MM.1S (cell line): ENCODE measurements at places on chromosomes 7 and 10.

GRCh38 chr10:96846395-96846794, 14.3 kb downstream of the LCOR start:
- no peak overlapping the region for H3K27ac ChIP-seq
- no peak for DNase-seq
- no peaks in the 10 kb centered on the region for H3K27me3 ChIP-seq
- H3K36me3 ChIP-seq: no peaks in the 10 kb centered on the region
- no peak overlapping the region for H3K4me3 ChIP-seq
- no peaks in the 10 kb centered on the region for H3K4me1 ChIP-seq

DNA sequence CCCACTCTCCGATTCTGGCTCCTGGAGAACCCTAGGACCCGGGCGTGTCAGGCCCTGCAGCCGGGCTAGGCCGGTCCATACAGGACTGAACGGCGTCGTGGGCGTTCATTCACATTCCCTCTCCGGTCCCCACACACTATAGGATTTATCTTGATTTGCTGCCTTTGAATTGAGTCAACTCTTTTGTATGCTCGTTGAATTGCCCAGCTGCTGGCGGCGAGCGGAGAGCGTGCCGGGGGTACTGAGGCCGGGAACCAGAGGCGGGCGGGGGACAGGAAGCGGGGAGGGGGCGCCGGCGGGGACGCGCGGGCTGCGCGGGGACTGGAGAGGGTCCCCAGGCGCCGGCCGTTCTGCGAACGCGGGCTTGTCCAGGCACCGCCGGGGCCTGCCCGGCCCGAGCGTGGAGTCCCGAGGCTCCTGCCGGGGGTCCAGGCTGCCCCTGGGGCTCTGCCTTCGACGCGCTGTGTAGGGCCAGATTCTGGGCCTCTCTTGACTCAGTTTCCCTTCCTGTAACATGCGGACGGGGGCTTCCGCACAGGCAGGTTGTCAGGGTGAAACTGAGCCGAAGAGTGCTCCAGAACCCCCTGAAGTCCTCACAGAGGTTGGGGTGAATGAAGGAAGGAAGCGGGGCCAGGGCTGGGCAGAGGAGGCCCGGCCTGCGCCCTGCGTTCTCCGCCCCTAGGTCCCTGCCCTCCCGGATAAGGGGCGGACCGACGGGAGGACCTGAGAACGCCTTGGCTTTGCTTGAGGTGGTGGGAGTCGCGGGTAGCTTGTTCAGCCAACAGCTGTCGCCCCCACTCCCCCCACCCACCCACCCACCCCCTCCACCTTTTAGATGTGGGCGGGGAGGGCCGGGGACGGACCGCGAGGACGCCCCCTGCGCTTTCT, 769 bp upstream of the ELFN1 start:
- H3K4me1 ChIP-seq: no peaks in the 10 kb centered on the region
- no peak overlapping the region for H3K4me3 ChIP-seq
- DNase-seq: no peak
- H3K27ac ChIP-seq: no peak overlapping the region
- peaks cover 13% of the 10 kb centered on the region for H3K27me3 ChIP-seq
- no peaks in the 10 kb centered on the region for H3K36me3 ChIP-seq

DNA sequence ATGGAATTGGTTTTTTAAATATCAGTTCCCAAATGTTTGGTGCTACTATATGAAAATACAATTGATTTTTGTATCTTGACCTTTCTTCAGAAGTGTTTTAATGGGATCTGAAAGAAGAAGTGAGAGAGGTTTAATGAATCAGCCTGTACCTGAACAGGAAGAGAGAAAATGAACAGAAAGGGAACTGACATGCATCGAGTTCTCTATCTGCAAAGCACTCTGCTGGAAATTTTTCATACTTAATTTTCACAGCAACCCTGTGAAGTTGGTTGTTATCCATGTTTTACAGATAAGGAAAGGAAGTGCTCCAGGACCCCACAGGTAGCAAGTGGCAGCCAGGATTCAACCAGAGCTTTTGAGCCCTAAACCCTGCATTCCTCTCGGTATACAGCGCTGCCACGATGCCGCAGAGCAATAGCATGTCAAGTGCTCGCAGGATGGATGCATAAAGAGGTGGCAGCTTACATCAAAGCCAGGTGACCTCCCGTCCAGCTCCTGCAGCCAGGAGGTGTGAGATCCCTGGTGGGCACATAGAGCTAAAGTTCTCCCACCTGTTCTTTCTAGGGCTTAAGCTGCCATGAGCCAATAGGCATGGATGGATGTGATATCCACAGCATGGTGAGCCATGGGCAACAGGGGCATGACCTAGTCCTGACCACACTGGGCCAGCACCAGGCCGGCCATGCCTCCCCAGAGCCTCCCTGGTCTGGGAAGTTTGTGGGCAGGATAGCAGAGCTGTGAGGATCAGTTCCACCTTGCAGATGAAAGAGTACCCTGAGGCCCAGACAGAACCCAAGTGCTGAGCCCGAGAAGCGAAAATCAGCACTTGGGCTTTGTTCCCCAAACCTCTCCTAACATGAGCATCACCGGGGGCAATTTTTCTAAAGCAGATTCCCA, 57.2 kb downstream of the CALML3 start:
- H3K4me1 ChIP-seq: peaks cover 49% of the 10 kb centered on the region
- DNase-seq: peak; percentile 37
- peak overlapping the region; percentile 2; the same call in 1 of the 2 replicates for H3K27ac ChIP-seq
- no peaks in the 10 kb centered on the region for H3K27me3 ChIP-seq
- H3K36me3 ChIP-seq: no peaks in the 10 kb centered on the region

- H3K4me1 ChIP-seq: no peaks in the 10 kb centered on the region
- H3K27me3 ChIP-seq: no peaks in the 10 kb centered on the region
- no peak overlapping the region for H3K27ac ChIP-seq
- no peak for DNase-seq
- no peaks in the 10 kb centered on the region for H3K36me3 ChIP-seq
Measured at GRCh38 chr7:52168085-52168484, 851.5 kb upstream of the COBL start.

GRCh38 chr10:76902949-76903348, 734.7 kb downstream of the KCNMA1 start:
- H3K27me3 ChIP-seq: no peaks in the 10 kb centered on the region
- H3K27ac ChIP-seq: no peak overlapping the region
- no peaks in the 10 kb centered on the region for H3K36me3 ChIP-seq
- H3K4me1 ChIP-seq: no peaks in the 10 kb centered on the region

DNA sequence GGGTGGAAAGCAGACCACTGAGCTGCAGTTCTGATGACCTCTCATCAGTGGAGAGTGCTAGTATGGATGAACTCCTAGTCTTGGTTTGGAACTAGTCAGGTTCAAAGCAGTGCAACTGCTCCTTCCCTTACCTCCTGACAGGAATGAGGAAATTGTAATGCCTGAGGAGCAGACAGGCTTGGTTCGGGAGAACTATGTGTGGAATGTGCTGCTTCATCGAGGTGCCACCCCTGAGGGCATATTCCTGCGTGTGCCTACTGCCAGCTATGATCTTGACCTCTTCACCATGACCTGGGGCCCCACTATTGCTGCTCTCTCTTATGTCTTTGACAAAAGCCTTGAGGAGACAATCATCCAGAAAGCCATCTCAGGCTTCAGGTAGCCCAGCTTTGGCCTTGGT, 27.4 kb upstream of the NFKB2 start:
- H3K4me1 ChIP-seq: no peaks in the 10 kb centered on the region
- no peaks in the 10 kb centered on the region for H3K27me3 ChIP-seq
- DNase-seq: no peak

DNA sequence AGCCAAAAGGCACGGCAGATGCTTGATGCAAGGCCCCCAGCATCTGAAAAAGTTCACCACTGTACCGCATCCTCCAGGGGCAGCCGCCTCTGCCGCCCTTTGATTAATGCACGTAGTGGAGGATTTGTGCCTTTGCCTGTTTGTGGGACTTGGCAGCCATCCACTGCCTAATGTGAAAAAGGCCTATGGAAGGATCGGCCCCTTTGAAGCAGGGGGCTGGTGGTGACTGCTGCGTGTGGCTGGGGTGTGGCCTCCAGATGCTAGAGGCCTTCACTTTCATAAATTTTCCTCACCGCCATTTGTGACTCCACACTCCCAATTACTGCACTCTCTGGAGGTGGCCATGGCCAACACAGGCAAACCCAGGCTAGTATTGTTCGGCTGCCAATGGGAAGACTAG, 226.0 kb downstream of the BMPER start:
- no peaks in the 10 kb centered on the region for H3K27me3 ChIP-seq
- H3K4me3 ChIP-seq: no peak overlapping the region
- no peaks in the 10 kb centered on the region for H3K4me1 ChIP-seq
- no peak overlapping the region for H3K27ac ChIP-seq
